ENCODE measurements at places on chromosomes 6 and 20.
A peak's percentile ranks its signal among the peaks of the same experiment; 100 is the strongest.

DNA sequence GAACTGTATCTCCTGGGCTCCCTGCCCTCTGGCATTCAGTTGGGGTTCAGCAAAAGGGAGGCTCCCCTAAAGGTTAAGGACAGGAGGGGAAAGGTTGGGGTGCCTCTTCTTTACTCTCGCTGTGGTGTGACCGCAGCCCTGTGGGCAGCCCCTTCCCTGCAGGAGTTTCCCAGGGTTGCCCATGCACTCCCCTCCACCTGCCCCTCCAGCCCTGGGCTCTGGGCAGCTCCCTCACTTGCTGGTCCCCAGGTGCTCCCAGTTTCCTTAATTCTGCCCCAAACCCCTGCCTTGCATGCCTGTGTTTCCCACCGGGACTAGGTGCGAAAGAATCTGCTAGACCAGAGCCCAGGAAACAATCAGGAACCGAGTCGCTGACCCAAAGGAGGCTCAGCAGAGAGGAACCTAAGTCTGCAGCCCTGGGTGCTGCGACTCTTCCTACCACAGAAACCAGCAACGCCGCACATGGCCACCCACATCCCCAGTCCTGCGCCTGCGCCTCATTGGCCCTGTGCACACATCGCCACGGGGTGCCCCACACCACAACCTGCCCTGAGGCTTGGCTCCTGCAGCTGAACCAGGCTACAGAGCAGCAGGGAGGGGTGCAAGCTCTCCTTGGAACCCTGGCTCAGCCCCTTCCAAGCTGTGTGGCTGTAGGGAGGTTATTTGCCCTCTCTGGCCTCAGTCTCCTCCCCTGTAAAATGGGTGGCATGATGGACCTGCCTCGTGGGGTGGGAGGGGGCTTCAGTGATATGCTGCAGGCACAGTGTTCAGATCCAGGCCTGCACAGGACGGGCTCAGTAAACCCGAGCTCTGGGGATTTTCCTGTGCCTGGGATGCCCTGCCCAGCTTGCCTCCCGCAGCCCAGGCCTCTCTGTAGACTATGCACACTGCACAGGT, 487.6 kb downstream of the PREX1 start:
- no peak overlapping the region for H3K4me3 ChIP-seq
- no peak overlapping the region for H3K27ac ChIP-seq
- H3K27me3 ChIP-seq = peaks cover 45% of the 10 kb centered on the region
- peaks cover 4% of the 10 kb centered on the region for H3K4me1 ChIP-seq
- H3K36me3 ChIP-seq = no peaks in the 10 kb centered on the region
- no peak for DNase-seq

- no peak overlapping the region for H3K4me3 ChIP-seq
- H3K27me3 ChIP-seq = peaks cover 11% of the 10 kb centered on the region
- H3K27ac ChIP-seq = no peak overlapping the region
- no peaks in the 10 kb centered on the region for H3K4me1 ChIP-seq
- DNase-seq = no peak
- no peaks in the 10 kb centered on the region for H3K36me3 ChIP-seq
Observed at GRCh38 chr20:40711079-40711478, 22.0 kb upstream of the MAFB start.

DNA sequence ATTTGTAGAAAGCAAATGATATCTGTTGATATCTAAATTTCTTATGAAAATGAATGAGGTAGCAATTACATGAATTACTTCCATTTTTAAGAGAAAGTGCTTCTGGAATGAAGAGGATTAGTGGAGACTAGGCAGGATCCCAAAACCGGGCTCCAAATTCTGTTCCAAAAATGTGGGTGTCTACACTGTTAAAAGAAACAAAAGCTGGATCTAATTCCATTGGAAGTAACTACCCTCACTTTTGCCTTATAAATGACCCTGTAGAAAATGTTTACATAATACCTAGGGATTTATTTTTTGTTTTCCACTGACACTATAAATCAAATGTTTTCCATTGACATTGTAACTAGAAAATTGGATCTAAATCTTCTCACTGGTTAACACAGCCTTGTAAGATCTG, 454.9 kb upstream of the JARID2 start:
- DNase-seq = no peak
- H3K4me3 ChIP-seq = no peak overlapping the region
- H3K4me1 ChIP-seq = no peaks in the 10 kb centered on the region
- H3K27ac ChIP-seq = no peak overlapping the region

DNA sequence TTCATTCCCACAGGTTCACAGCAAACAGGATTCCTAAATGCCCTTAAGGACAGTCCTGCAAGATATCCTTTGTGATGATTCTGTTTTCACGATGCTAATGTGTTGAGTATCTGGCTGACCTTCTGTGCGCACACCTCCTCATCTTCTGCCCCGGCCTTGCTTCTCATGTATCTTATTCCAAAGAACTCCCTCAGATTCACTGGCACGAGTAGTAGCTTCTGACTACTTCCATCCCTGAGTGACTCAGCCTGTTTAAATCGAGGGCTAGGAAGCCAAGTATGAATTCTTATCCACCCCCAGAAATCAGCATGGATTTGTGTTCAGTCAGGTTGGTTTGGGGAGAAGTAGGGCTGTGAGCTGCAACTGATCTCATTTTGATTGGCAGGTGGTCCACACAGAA, 190.2 kb upstream of the SNX9 start:
- DNase-seq = no peak
- H3K27ac ChIP-seq = no peak overlapping the region
- no peaks in the 10 kb centered on the region for H3K36me3 ChIP-seq
- no peaks in the 10 kb centered on the region for H3K4me1 ChIP-seq
- no peak overlapping the region for H3K4me3 ChIP-seq

DNA sequence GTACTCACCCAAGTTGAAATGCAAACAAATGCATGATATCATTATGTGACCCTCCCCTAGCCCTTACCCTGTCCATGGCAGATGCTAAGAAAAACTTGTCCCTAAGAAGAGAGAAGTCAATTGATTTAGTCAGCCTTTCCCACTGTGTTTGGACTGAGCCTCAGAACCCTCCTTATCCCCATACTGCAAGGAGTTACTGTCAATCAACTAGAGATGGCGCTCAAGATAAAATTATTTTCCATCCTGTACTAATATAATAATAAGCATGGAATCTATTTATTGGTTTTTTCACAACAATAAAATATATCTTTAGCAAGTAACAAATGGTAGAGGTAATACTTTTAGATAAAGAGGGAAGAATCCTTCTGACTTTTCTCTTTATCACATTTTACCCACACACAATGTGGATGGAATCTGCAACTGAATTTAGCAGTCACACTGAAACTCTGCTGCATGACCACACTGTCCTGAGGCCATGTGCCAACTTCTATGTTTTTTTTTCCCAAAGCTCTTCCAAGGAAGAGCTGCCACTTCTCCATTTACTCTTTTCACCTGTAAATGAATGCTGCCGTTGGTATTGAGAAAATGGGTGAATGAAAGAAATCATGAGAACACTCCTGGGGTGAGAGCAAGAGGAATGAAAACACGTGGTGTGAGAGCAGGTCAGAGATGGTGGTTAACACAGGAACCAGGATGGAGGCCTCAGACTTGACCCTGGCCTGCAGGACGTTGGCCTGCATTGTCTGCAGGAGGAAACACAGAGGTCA, 10.5 kb downstream of the NT5E start:
- no peaks in the 10 kb centered on the region for H3K36me3 ChIP-seq
- H3K27me3 ChIP-seq = no peaks in the 10 kb centered on the region
- no peak for DNase-seq
- no peak overlapping the region for H3K4me3 ChIP-seq

- H3K4me3 ChIP-seq = peak overlapping the region; percentile 75
- H3K4me1 ChIP-seq = peaks cover 6% of the 10 kb centered on the region
- DNase-seq = no peak
- no peaks in the 10 kb centered on the region for H3K36me3 ChIP-seq
Observed at GRCh38 chr6:37820718-37821079, 1.2 kb downstream of the ZFAND3 start.

- peak overlapping the region; percentile 99 for H3K27ac ChIP-seq
- no peaks in the 10 kb centered on the region for H3K27me3 ChIP-seq
- peak overlapping the region; percentile 86 for H3K4me3 ChIP-seq
Observed at GRCh38 chr20:17966432-17967310, 1.9 kb downstream of the SNX5 start.

- no peak for DNase-seq
- no peaks in the 10 kb centered on the region for H3K36me3 ChIP-seq
- H3K27me3 ChIP-seq = no peaks in the 10 kb centered on the region
- H3K4me1 ChIP-seq = no peaks in the 10 kb centered on the region
- no peak overlapping the region for H3K27ac ChIP-seq
Observed at GRCh38 chr6:84623956-84624680, 140.3 kb downstream of the TBX18 start.

- DNase-seq = no peak
- no peak overlapping the region for H3K27ac ChIP-seq
- no peaks in the 10 kb centered on the region for H3K4me1 ChIP-seq
- peaks cover 54% of the 10 kb centered on the region for H3K27me3 ChIP-seq
- no peak overlapping the region for H3K4me3 ChIP-seq
Observed at GRCh38 chr20:22946596-22946995, 88.5 kb upstream of the SSTR4 start.

GRCh38 chr6:12335131-12335527, 45.0 kb downstream of the EDN1 start:
- DNase-seq = no peak
- H3K27me3 ChIP-seq = no peaks in the 10 kb centered on the region
- no peak overlapping the region for H3K4me3 ChIP-seq
- peaks cover 11% of the 10 kb centered on the region for H3K4me1 ChIP-seq
- H3K36me3 ChIP-seq = no peaks in the 10 kb centered on the region

DNA sequence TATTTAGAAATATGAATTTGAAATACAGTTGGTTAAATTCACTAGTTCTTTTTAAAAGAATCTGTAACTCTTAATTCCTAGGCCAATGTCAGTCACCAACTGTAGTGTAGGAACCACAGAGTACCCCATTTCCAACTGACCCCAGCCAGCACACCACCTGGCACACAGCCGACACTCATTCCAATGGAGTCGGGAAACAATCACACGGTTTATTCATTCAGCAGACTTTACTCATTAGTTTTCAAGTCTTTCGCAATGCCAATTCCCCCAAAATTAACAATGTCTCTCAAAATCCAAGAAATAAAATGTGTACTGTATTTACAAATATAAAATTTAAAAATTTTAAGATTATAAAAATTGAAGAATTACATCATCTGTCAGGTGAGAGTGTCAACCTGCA, 13.5 kb downstream of the ARG1 start:
- no peak overlapping the region for H3K4me3 ChIP-seq
- no peaks in the 10 kb centered on the region for H3K27me3 ChIP-seq
- peaks cover 17% of the 10 kb centered on the region for H3K36me3 ChIP-seq
- no peak overlapping the region for H3K27ac ChIP-seq

GRCh38 chr20:44834693-44835092, 24.3 kb upstream of the RIMS4 start:
- H3K4me1 ChIP-seq = no peaks in the 10 kb centered on the region
- H3K4me3 ChIP-seq = no peak overlapping the region
- H3K27ac ChIP-seq = no peak overlapping the region
- peaks cover 43% of the 10 kb centered on the region for H3K27me3 ChIP-seq

GRCh38 chr6:43228951-43229802, at the start of gene DNPH1:
Gene DNPH1 (minus strand): TSS chr6:43229481. CDS start chr6:43229456, 25 bp downstream.
- H3K4me1 ChIP-seq = peaks cover 4% of the 10 kb centered on the region
- no peaks in the 10 kb centered on the region for H3K27me3 ChIP-seq
- DNase-seq = peak; percentile 48
- H3K36me3 ChIP-seq = peaks cover 10% of the 10 kb centered on the region

GRCh38 chr6:150149146-150149545, 6.3 kb downstream of the PPP1R14C start:
- H3K27me3 ChIP-seq = no peaks in the 10 kb centered on the region
- no peak overlapping the region for H3K27ac ChIP-seq
- no peaks in the 10 kb centered on the region for H3K36me3 ChIP-seq
- DNase-seq = no peak

GRCh38 chr6:112269114-112269513, 14.7 kb upstream of the LAMA4 start:
- no peaks in the 10 kb centered on the region for H3K36me3 ChIP-seq
- no peak overlapping the region for H3K4me3 ChIP-seq
- H3K4me1 ChIP-seq = no peaks in the 10 kb centered on the region
- no peaks in the 10 kb centered on the region for H3K27me3 ChIP-seq

DNA sequence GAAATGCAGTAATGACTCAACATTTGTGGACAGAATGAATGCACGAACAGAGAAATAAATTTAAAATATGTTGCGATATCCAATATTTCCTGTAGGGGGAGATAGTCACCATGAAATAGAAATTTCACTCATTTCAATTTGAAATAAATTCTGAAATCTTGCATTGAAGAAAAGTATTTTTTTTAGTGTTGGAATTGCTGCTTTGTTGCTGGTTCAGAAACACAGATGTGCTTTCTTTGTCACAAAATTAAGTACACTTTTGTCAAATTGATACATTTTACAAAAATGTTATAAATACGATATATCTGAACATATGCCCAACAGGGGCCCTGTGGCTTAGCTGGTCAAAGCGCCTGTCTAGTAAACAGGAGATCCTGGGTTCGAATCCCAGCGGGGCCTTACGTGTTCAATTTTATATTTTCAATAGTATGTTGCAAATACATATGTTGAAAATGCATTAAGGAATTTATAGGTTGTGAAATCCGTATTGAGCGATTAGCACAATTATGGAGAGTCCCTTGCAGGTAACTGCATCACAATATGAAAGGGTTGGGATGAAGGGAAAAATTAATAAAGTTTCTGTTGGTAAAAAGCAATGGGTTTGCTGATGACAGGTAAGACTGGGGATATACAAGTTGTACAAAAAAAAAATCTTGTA, 85.4 kb upstream of the PRSS16 start:
- H3K27ac ChIP-seq = peak overlapping the region; percentile 7
- H3K36me3 ChIP-seq = no peaks in the 10 kb centered on the region
- no peaks in the 10 kb centered on the region for H3K4me1 ChIP-seq
- H3K4me3 ChIP-seq = no peak overlapping the region
- H3K27me3 ChIP-seq = no peaks in the 10 kb centered on the region

DNA sequence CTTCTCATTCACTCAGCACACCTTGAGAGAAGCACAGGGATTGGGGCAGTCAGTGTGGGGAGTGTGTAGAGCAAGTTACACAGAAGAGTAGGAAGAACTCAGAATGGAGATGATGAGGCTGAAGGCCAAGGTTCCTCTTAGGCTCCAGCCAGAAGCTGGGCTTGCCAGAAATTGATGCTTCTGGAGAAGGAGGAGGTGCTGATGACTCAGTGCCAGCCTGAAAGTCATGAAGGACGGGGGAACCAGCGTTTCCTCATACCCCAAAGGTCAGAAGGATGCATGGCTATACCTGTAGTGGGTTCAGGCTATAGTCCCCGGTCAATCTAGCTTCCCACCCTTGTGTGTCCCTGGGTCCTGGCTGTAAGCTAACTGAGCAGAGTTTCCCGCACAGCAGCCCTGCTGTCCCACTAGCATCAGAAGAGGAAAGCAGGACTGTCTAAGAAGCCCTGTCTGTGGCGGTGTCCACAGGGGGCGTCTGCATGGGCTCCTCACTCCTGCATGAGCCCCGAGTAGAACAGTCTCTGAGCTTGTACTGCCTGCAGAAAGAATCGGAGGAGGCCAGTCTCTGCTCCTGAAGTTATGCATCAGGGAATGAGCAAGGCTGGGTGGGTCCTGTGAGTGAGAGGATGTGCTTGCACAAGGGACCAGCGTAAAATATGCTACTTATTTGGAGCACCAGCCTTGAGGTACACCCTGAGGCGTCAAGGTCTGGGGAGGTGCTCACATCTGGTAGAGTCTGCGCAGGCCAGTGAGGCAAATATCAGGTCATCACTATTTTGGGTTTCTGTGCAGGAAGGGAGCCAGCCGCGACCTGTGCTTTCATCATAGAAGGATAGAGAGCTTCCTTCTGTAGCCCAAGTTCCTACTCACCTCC, 148.5 kb downstream of the MRPL14 start:
- H3K4me3 ChIP-seq = no peak overlapping the region
- no peak for DNase-seq
- H3K27me3 ChIP-seq = no peaks in the 10 kb centered on the region
- H3K36me3 ChIP-seq = no peaks in the 10 kb centered on the region

GRCh38 chr6:154143753-154144152, 104.7 kb downstream of the OPRM1 start:
- H3K27ac ChIP-seq = no peak overlapping the region
- H3K27me3 ChIP-seq = no peaks in the 10 kb centered on the region
- no peaks in the 10 kb centered on the region for H3K36me3 ChIP-seq
- no peaks in the 10 kb centered on the region for H3K4me1 ChIP-seq
- DNase-seq = no peak
- no peak overlapping the region for H3K4me3 ChIP-seq

Measured in HCT116 (cell line).